ENCODE measurements at places on chromosomes 2 and 18.

DNA sequence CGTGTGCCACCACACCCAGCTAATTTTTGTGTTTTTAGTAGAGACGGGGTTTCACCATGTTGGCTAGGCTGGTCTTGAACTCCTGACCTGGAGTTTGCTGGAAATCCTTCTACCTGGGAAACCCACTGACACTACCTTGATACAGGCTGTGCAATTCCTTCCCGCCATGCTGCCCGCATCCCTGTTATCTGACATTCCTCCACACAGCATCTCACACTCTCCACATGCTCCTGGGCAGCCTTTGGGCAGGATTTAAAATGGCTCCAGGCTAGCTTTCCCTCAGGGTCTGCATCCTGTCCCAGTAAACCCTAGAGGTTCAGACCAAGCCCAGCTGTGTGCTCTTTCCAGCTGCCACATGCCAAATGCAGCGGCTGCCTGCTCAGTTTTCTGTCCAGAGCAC is 319.5 kb upstream of the CXCR4 start:
- no peak for DNase-seq

DNA sequence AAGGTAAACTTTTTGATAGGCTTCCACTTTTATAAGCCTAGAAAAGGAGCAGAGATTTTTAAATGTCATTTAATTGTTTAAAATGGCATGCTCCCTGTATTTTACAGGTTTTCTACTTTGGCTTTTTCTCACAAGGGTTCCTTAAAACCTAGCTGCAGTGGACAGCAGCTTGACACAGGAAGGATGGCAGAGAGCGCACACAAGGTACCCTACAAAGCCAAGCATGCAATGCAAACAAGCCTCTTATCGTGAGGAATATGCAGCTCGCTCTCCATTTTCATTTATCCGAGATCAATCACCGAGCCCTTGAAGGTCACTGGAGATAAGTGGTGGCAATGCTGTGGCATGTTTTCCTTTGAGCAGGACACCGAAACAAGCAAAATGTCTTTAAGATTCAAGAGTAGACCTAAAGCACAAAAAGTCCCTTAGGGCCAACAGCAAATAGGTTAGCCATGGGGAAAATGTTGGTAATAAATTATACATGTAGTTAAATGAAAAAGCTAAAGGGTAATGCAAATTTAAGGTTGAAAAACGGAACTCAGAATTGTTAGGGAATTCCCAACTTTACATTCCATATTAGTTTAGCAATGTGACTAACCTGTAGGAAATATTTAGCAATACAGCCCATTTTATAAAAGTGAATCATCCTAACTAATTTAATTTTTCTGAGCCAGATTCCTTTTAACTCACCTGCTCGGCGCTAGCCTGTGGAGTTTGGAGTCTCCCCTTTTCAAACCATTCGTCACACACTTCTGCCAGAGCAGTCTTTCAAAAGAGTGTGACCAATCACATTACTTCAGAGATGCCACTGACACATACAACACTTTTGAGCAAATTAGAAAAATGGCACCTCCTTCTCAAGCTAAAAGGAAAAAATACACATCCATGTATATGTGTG is 337.9 kb upstream of the PKDCC start:
- DNase-seq: no peak

DNA sequence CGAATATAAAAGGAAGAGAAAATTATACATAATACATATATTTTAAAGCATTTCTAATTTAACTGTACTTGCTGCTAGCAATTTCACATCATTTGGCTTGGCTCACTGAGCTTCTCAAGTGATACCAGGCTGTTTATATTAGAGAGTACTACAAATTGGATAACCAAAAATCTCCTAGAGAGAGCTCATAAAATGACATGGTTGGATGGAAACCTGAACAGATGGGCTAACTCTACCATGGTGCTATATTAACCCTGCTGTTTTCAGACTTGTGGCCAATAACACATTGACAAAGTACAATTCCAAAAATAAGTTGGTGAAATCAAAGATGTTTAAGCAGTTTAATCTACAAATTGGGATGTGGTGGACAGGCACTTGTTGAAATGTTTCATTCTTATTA is 364.4 kb upstream of the GCFC2 start:
- DNase-seq: no peak

DNA sequence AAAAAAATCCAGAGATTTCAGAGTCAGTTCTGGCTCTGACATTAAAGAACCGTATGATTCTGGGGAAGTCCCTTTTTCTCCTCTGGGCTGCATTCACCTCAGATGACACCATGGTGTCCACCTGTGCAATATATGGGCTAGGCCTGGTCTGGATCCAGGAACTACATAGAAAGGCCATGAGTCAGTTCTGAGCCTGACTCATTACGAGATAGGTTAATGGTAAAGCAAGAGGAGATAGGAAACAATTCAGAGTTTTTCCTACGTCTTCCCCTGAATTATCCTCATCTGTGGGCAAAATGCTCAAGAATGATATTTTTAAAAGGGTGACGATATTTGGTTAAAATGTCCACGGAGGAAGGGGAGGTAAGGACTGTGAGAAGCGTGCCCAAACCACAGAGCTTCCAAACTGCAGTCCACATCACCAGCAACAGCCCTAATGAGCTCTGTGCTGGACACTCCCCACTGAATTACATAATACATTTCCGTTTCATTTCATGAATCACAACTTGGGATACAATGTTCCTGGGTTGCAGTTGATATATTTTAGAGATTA is 180.1 kb upstream of the OSR1 start:
- DNase-seq: peak; percentile 93

DNA sequence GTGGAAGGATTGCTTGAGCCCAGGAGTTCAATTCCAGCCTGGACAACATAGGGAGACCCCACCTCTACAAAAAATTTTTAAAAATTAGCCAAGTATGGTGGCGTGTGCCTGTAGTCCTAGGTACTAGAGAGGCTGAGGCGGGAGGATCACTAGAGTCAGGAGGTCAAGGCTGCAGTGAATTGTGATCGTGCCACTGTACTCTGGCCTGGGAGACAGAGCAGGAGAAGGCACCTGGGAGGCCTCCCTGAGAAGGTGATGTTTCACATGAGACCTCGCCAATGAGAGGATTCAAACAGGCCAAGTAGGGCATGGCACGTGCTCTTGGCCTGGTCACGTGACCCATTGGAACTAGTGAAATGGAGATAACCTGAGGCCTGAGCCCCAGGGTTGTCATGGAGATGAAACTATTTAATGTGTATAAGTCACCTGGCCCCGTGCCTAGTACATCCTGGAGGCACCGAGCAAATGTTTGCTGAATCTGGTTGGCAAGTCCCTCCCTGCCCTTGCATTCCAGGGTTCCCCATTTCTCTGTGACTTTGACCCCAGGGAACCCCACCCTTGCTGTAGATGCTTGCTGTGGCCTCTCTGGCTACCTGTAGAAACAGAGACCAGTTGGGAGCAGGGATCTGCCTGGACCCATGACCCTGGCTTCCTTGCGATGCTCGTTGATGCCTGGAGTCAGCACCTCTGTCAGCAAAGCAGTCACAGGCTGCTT is 26.1 kb upstream of the ROCK2 start:
- DNase-seq: no peak

- no peak for DNase-seq
These were observed 4.3 kb upstream of the MOCOS start for GRCh38 chr18:36183033-36183432.

GRCh38 chr2:179096090-179096489 is 46.2 kb upstream of the CCDC141 start:
- DNase-seq: no peak

DNA sequence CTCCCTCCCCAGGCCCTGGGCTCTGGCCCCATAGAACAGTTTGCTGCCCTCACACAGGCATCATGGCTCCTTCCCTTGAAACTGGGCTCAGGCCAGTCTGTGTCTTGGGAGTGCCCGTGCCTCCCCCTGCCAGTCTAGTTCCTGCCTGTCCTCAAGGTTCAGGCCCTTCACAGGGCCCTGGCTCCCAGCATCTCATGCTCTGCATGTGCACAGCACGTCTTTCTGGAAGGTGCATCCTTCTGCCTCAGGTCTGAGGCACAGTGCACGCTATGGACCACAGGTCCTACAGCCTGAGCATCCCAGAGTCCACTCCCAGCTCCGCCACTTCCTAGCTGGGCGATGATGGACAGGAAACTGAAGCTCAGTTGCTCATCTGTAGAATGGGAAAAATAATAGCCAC is 35.6 kb upstream of the FOSL2 start:
- DNase-seq: no peak

DNA sequence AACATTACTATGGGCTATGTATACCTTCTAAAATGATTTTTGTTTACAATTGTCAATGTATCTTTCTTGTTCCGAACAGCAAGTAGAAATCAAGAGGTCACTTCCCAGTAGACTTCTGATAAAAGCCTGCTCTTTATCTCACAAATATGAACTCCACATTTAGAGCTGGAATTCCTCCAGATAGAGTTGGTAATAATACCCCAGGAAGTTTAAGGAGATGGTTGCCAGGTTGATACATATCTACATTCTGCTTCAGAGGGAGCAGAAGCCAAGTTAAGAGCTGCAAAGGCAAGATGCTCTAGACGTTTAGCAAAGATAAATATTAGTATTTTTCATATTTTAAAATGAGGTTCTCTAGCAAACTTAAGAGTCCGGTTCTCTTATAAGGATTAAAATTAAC is 267.0 kb downstream of the ERBB4 start:
- no peak for DNase-seq

GRCh38 chr2:156436497-156437085 is 412 bp downstream of the GPD2 start:
- DNase-seq: no peak

GRCh38 chr18:34511435-34511834 is 198.7 kb upstream of the DTNA start:
- peak; percentile 82 for DNase-seq

GRCh38 chr2:71610671-71611070 is 157.3 kb downstream of the DYSF start:
- no peak for DNase-seq

- no peak for DNase-seq
These were observed 18.4 kb upstream of the MTERF4 start for GRCh38 chr2:241120440-241120839.

GRCh38 chr2:240638512-240639160 is 13.4 kb downstream of the GPR35 start:
- DNase-seq: no peak

DNA sequence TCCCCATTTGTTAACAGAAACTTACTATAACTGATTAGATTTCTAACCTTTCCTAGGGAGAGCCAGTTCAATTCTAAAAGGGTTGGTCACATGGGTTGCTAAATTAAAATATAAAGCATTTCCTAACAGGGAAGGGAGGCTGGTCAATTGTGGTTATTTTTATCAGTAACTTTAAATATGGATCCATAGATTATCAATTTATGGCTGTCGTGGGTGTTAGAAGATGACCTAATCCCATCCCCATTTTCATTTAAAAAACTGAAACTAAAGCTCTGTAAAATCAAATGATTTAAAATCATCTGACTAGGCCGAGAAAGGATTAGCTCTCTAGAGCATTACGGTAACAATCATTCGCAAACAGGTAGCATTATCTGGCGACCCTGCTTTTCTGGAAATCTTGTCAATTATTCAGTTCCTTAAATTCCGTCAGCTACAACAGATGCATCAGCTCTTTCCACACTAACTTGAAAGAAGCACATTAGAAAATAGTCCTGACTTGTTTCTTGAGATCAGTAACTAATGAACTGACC is 953 bp upstream of the HNRNPA3 start:
- DNase-seq: no peak

DNA sequence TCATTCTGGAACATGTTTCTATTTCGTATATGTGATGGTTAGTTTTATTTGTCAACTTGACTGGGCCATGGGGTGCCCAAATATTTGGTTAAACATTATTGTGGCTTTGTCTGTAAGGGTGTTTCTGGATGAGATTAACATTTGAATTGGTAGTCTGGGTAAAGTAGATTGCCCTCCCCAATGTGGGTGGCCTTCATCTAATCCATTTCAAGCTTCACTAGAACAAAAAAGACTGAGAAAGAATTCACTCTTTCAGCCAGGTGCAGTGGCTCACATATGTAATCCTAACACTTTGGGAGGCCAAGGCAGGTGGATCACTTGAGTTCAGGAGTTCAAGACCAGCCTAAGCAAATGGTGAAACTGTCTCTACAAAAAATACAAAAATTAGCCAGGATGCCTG is 55.7 kb upstream of the TANC1 start:
- DNase-seq: no peak

DNA sequence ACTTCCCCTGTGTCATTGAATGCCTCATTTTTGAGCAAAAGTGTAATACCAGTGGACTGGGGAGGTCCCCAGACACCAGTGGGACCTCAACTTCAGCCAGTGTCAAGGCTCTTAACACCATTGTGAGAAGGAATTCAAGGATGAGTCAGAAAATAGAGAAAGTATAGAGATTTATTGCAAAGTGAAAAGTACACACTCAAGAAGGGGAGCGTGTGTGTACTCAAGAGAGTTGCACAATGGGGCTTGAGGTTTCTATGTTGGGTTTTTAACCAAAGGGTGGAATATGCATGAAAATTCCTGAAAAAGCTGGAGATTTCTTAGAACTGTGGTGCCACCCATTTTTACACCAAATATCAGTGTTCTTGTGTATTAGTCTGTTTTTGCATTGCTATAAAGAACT is 81.9 kb downstream of the ADCYAP1 start:
- DNase-seq: no peak

DNA sequence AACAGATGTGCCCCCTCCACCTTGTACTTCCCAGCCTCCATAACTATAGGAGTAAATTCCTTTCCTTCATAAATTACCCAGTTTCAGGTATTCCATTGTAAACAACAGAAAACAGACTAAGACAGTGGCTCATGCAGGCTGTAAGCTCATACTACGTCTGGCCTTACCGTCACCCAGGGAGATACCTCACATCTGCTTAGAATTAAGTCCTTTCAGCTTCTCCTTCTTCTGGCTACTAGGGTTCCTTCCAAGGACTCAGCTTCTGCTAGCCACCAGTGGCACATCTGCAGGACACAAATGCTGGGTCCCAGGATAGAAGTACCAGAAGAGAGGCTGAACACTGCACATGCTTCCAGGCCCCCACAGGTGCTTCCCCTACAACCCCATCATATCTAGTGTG is 22.4 kb upstream of the FEZ2 start:
- no peak for DNase-seq

GRCh38 chr18:59959073-59959472 is 59.3 kb downstream of the PMAIP1 start:
- DNase-seq: no peak

DNA sequence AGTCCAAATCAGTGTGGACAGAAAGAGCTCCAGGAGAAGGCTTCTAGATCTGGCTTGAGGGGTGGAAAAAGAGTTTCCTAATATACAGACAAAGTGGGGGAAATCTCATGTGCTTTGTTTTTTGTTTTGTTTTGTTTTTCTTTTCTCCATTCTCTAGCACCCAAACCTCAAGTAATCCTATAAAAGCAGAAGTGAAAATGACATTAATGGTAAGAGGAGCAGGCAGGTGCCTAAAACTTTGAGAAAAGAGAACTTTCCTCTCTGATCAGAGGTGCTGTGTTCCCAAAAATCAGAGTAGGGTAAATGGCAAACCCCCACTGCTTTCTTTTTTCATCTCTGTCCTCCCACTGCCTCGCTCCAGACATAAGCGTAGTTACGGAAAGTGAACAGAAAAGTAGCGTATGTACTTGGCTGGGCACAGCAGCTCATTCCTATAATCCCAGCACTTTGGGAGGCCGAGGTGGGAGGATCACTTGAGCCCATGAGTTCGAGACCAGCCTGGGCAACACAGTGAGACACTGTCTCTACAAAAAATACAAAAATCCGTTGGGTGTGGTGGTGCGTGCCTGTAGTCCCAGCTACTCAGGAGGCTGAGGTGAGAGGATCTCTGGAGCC is 77.8 kb downstream of the FAM161A start:
- no peak for DNase-seq

Measured in kidney glomerular epithelial cell (primary cell).